ENCODE measurements at places on chromosomes 3 and 15.

DNA sequence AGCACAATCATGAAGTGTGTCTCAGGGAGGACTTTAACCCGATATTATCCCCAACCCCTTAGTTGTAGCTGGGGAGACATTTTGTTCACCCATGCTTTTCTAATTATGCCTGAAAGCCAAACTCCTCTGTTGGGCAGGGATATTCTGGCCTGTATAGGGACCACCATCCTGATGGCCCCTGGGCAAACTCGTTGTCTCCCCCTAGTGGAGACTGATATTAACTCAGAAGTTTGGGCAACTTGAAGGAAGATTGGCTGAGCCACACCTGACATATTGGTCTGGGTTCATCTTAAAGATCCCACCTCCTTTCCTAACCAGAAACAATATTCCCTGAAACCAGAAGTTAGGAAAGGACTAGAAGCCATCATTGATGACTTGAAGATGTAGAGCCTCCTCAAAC is 42.3 kb downstream of the TM4SF18 start:
- DNase-seq = no peak

DNA sequence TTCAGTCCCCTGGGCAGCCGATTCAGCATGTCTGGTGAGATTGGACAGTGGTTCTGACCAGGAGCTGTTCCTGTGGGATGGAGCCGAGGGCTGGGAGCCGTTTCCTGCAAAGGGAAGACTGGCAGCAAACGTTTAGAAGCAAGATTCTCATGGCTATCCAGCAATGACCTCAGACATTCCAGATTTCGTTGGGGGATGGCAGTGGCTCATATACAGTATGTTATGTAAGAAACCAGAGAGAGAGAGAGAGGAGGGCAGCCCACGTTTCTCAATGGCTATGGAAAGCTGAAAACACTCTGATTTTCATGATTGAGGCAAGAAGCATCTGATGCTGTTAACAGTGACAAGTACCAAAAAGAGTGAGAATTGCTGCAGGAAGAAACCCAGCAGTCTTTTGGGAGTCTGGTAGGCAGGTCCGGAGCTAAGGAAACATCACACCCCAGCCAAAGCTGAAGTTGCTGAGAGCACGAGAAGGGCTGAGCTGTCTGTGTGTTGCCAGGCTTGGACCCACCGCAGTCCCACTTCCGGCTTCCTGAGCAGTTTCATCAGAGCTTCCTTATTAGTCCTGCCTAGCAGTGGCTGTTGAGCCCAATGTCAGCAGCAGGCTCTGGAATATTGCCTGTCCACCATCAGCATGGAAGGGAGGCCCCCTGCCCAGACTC is 25.6 kb upstream of the VPS8 start:
- peak; percentile 85 for DNase-seq

DNA sequence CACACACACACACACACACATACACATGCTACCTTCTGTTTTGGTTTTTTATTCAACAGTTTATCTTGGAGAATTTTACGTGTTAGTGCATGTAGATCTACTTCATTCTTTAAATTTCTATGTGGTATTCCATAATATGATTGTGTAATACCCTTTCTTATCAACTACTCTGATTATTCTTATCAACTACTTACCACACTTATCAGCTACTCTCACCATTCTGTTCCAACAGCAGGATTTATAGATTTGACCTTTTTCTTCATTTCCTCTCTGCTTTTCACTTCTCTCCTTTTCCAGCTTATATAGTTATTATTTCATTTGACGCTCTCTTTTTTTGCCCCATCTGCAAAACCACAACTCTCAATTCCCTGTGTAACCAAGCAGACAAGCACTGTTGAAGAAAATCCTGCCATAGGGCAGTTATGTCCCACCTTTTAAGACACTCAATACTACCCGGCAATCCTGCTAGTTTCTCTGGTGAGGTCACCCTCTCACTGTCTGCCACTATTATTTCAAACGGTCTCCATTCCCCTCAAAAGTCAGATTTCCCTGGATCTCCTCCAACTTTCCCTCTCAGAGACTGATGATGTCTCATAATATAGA is 56.9 kb upstream of the SATB1 start:
- DNase-seq = no peak

GRCh38 chr3:47515864-47516319 is 2.4 kb upstream of the ELP6 start:
- no peak for DNase-seq

DNA sequence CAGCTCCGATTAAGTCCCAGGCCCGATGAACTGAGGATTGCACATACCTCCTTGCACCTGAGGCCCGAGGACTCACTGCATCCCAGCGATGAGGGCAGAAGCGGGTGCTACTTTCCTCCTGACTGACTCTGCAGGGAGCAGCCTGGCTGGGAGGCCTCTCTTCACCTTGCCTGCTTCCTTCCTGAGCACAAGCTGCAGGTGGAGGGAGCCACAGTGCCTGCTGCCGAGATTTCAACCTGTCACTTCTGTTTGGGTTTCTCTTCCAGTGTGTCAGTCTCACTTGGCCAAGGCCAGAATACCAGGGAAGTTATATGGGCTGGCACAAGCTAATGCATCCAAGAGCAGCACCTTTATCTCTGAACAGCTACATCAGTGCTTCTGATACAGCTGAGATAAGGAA is 185.4 kb downstream of the NTRK3 start:
- no peak for DNase-seq

DNA sequence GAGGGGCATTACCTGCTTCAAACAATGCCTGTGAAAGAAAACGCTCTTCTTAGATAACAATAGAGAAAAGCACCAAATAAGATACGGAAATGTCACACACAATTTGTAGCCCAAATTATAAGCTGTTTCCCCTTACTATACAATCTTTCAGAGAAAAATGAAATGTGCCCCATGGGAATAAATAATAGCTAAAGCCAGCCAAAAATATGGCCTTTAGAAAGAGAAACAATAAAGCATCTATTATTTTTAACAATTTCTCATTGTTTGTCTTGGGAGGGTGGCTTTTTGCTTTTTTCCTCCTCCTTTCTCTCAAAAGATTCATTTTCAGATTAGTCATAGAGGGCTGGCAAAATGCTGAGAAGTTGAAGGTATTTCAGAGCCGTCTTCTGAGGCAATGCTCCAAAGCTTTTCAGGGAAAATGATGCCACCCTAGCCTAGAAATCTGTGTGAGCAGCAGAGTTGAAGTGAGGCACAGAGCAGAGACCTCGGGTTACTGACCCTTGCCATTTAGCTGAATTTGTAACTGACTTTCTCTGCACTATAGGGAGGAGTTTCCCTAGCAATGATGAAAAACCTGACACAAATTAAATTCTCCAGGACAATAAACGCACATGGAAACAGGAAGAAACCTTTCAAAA is 86.3 kb upstream of the PRICKLE2 start:
- DNase-seq = no peak

- no peak for DNase-seq
These were observed 117.7 kb downstream of the GBE1 start for GRCh38 chr3:81643721-81644120.

DNA sequence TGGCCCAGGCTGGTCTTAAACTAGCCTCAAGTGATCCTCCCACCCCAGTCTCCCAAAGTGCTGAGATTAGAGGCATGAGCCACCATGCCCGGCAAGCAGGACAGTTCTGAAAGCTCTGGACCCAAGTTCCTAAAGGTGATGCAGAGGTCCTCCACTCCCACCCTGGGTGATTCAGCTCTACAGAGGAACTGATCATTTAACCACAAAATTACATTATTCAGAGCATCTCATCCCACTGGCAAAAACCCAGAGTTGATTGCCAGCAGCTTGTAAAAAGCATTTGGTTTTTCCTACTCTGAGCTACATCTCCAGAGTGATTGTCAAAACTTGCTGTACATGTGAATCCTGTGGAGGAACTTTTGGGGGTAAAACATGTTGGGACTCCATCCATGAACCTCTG is 60.2 kb downstream of the SLTM start:
- DNase-seq = peak; percentile 68

- DNase-seq = peak; percentile 34
These were observed 43.9 kb upstream of the PLXND1 start for GRCh38 chr3:129650256-129650872.

- DNase-seq = no peak
These were observed 14.6 kb downstream of the C2CD4B start for GRCh38 chr15:62150445-62150844.

GRCh38 chr3:66399529-66400232 is 101.1 kb downstream of the LRIG1 start:
- no peak for DNase-seq

- no peak for DNase-seq
These were observed 1.9 kb downstream of the KLF13 start for GRCh38 chr15:31328428-31328968.

GRCh38 chr3:53149699-53150098 is 11.3 kb upstream of the PRKCD start:
- DNase-seq = no peak

GRCh38 chr3:66428733-66429132 is 72.1 kb downstream of the LRIG1 start:
- DNase-seq = peak; percentile 96

DNA sequence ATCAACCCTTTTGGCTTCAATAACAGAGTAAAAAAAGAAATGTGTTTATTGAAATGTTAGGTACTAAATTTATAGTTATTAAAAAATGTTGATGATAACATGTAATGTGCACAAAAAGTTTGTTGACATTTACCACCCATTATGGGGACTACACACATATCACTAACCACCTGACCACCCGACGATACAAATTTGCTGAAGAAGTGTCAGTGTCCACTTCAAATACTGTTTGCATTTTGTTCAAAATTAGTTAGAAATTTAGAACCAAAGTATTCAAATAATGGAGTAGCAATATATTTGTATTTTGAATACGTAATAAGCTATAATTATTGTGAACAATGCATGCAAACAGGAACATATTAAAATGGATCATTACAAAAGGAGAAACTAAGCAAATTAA is 54.4 kb downstream of the KCNH8 start:
- no peak for DNase-seq

GRCh38 chr3:188278717-188279324 is 124.9 kb downstream of the LPP start:
- no peak for DNase-seq

- no peak for DNase-seq
These were observed 353.7 kb downstream of the RSL24D1 start for GRCh38 chr15:54843006-54843405.

GRCh38 chr3:185549651-185550111 is 2.7 kb downstream of the LIPH start:
- DNase-seq = no peak

DNA sequence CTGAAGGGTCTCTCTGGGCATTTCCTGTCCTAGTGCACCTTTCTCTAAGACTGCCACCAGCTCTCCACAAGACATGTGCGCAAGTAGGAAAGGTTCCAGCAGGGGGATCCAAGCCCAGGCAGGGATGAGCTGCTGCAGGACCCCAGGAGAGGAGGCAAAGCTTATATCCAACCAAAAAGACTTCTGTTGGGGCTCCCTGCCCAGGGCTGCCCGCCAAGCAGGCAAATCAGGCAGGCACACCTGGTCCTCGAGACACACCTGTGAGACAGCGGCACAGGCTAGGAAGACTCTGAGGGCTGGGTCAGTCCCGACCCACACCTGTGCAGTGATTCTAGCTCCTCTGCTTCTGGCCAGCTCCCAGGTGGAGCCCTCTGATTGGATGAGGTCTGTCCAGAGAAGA is 80.6 kb downstream of the MYLK start:
- DNase-seq = no peak

GRCh38 chr15:98955331-98955730 is 52.3 kb downstream of the PGPEP1L start:
- no peak for DNase-seq

- no peak for DNase-seq
These were observed 34.6 kb downstream of the MCTP2 start for GRCh38 chr15:94265982-94266381.

All from HS-5 (cell line).